ENCODE measurements at places on chromosomes 1 and 21. TPM values are rescaled to one million over a fixed set of nuclear protein-coding genes. Genes with fewer than 3 reads are reported as not detected.

The UMODL1 gene
- 0.05 TPM for total RNA-seq

The FABP3 gene
- not detected for total RNA-seq

The OR10J5 gene
- not detected for total RNA-seq

The CD244 gene
- 34.5 TPM for total RNA-seq

The JAM2 gene
- total RNA-seq: 0.26 TPM

The PRDX6 gene
- total RNA-seq: 153 TPM

The PRAMEF9 gene
- total RNA-seq: not detected

The PADI6 gene
- not detected for total RNA-seq

The ANKRD13C gene
- 26.2 TPM for total RNA-seq

The MYCL gene
- total RNA-seq: 0.12 TPM

The CFAP141 gene
- not detected for total RNA-seq

The NUF2 gene
- 82.9 TPM for total RNA-seq
